NCI-H2171 treated with DMSO at 0.1 percent for 48 hours (cell line): ENCODE measurements at places on chromosomes 2 and 18.

GRCh38 chr18:40949114-40949950, 1005.7 kb upstream of the PIK3C3 start:
- no peak for DNase-seq

- DNase-seq, result no peak
Observed at GRCh38 chr18:9362869-9363268, 28.3 kb downstream of the TWSG1 start.

DNA sequence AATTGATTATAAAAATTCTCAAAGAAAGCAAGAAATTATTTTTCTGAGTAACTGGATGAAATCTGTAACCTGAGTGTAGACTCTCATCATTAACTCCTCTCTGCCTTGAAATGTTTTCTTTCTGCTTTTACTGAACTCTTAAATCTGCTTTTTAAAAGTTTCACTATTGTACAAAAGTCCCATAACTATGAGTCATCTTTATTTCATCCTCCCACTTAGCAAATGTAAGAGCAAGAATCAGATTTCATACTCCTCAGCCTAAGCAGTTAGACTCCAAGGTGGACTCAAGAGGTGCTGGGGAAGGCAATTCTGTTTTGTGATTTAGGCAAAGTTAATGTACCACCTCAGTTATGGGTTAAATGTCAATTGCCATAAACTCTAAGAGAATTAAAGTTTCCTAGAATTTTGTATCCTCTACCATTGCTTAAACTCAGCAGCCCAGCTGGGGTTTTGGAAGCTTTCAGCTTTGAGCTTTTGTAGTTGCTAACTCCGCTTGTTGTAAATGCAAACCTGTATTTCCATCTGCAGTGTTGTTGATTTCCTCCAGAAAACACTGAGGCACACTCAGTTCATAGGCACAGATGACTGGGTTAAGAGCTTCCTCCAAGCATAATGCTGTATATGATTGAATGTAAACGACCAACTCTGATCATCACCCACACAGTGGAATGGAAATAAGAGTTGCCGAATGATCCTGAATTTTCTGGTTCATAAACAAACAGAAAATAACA, 268.8 kb downstream of the ARHGAP15 start:
- peak; percentile 58 for DNase-seq

DNA sequence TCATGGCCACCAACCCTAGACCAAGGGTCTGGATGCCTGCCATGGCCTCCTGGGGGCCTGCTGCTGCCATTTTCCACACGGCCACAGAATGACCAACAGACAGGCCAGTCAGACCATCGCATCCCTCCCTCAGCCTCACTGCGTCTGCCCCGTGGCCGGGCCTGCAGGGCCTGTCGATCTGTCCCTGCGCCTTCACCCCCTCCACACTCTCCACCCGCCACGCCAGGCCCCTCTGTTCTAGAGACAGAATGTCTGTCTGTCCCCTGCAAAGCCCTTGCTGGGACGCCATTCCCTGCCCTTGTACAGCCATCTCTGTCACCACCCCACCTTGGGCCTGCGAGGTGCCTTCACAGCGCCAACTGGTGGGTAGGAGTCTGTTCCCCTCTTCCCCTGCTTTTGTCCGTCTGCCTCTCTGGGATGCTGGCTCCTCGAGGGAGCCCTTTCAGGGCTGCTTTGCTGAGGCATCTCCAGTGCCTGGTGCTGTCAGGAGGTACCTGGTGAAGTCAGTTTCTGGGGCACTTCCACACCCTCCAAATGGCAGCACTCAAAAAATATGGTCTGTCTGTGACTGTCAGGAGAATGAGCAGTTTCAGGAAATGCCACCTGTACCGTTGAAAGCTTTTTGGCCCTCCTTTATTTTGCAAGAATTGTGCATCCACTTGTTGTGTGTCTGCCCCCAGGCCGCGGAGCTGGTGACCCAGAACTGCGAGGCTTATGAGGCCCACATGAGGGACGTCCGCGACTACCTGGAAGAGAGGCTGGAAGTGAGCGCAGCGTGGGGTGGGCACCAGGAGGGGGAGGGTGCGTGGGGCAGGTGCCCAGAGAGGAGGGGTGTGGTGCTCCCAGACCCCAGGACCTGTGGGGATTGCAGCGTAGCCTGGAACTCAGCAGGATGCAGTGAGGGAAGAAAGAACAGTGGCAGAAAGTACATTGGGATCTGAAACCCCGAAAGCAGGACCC, 6.7 kb upstream of the ESPNL start:
- no peak for DNase-seq

DNA sequence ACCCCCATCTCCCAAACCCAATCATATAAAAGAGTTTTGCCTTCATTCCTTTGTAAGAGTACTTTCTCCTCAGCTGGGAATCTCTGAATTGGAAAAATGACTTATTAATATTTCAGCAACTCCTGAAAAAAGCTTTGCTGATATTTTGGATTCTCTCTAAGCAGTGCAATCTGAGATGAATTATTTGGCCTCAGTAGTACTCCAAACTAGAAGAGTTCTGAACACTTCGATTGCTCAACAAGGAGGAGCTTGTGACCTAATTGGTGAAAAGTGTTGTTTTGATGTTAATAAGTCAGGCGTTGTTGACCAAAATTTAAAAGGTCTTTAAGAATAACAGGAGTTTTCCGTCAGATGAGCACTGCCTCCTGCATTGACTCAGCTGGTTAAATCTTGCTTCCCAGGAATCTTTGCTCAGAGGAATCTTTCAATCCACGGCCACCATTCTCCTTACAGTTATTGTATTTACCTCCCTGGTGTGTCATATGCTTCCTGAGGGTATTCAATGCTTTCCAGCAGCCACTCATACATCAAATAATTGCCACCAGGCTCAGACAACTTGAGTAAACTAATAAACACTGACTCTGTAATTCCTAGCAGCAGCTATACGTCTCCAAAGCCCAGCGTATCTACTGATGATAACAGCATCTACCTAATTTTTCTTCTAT, 24.5 kb upstream of the LIPG start:
- DNase-seq, result no peak

GRCh38 chr2:205681401-205682238, 681 bp upstream of the NRP2 start:
- DNase-seq, result peak; percentile 54

- no peak for DNase-seq
Observed at GRCh38 chr18:62999392-62999791, 284.1 kb downstream of the PHLPP1 start.

DNA sequence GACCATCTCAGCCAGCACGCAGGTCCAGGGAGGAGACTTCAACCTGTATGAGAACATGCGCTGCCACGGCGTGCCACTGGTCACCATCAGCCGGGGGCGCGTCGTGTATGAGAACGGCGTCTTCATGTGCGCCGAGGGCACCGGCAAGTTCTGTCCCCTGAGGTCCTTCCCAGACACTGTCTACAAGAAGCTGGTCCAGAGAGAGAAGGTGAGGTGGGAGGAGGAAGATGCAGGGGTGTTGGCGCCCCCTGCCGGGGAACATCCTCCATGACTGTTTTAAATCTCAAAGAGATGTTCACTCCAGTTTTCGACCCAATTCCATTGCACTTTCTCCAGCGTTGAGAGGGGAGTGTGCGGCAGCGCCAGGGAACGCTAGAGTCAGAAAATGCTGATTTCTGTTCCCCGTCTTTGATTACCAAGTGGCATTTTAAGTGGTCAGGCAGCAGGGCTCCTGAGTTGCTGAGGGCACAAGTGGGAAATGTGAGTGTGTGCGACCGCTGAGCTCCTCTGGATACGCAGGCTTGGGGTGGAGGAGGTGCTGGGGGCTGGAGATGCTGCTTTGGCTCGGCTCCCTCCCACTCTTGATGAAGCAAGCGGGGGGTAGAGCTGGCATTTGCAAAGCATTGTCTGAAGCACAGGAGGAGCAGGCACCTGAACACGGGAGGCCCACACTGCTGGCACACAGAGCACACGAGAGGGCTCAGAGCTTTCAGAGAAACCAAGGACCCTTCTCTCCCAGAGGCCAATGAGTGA, 27.7 kb upstream of the MAPRE3 start:
- DNase-seq, result peak; percentile 63

- no peak for DNase-seq
Observed at GRCh38 chr2:101295895-101296294, 12.6 kb downstream of the RNF149 start.

GRCh38 chr2:200119236-200119635, 163.9 kb downstream of the MAIP1 start:
- no peak for DNase-seq

- no peak for DNase-seq
Observed at GRCh38 chr2:42614838-42615237, 46.4 kb downstream of the MTA3 start.

DNA sequence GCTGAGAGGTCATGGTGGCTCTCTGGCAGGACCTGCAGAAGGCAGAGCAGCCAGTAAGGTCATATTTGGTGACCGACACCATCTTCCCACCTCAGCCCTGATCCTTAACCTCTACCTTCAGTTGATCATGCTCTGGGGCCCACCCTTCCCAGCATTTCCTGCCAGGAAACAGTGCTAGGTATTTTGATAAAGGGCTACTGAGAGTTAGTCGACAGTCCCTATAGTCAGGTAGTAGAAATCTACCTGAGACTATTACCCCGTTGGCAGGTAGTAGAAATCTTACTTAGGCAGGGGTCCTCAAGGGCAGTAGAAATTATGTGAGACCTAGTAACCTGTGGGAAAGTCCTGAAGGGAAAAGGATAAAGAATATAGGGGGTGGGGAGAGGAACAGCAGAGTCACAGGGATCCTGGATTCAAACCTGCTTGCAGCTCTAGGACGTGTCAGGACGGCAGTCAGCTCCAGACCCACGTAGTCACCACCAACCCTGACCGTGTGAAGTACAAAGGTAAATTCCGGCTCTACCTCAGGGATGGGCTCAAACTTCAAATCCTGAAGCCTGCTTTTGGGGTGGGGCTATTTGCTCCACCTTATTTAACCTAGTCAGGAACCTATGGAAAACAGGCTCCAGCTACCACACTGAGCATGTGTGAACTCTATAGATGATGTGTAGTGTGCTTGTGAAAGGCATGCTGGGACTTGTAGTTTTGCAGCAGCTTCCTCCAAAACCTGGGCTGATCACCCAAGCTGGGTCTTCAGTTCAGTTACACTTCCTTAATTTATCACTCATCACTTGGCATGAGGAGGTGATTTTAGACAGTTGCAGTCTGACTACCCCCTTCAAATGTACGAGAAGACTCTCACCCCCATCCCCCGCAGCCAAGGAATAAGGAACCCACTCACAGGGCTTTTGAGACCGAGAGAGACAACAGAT, at the start of gene DQX1:
TSS of gene DQX1 (minus strand) at position 515 of the 932 bp plus-strand sequence. CDS start at position 13, 502 bp downstream.
- DNase-seq, result peak; percentile 39
